Caco-2 (cell line): ENCODE measurements at places on chromosomes 16 and 17. TPM values are rescaled to one million over a fixed set of nuclear protein-coding genes. Genes with fewer than 3 reads are reported as not detected.

GRCh38 chr17:68613739-68614298 is 12.7 kb upstream of the FAM20A start:
- H3K4me1 ChIP-seq, result no peaks in the 10 kb centered on the region
- H3K36me3 ChIP-seq, result no peaks in the 10 kb centered on the region
- no peak overlapping the region for H3K27ac ChIP-seq

DNA sequence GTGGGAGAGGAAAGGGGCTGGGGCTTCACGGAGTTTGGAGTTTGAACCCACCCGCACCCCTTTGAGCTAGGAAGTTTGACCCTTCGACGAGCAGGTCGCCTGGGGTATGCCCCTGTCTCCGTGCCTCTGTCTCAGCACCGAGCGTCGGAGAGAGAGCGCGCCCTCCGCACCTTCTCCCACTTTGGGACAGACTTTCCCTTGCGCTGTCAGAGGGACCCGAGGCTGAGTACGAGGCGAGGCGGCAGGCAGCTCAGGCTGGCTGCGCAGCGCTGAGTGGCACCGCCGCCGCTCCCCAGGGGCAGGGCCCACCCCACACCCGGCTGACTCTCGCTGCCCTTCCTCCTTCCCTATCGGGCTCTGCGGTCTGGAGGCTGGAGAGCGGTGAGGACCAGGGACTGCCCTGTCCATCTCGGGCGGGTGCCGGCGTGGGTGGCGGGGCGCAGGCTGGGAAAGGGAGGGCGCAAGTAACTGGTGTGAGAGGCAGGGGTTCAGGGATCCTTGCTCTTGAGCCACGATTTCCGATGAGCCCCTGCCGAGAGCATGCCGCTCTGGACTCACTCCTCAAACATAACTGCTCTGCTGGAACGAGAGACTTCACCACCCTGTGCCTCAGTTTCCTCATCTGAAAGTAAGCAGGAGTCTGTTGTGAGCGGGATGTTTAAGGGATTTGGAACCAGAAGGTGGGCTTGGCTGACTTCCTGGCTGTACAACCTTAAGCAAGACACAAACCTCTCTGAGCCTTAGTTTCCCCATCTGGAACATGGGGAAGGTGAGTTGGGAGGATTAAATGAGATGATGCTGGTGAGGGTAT is 981 bp downstream of the BEAN1 start:
- H3K27me3 ChIP-seq, result peaks cover 9% of the 10 kb centered on the region
- no peak for DNase-seq
- H3K27ac ChIP-seq, result no peak overlapping the region
- no peaks in the 10 kb centered on the region for H3K4me1 ChIP-seq
- H3K4me3 ChIP-seq, result no peak overlapping the region
- no peaks in the 10 kb centered on the region for H3K36me3 ChIP-seq

DNA sequence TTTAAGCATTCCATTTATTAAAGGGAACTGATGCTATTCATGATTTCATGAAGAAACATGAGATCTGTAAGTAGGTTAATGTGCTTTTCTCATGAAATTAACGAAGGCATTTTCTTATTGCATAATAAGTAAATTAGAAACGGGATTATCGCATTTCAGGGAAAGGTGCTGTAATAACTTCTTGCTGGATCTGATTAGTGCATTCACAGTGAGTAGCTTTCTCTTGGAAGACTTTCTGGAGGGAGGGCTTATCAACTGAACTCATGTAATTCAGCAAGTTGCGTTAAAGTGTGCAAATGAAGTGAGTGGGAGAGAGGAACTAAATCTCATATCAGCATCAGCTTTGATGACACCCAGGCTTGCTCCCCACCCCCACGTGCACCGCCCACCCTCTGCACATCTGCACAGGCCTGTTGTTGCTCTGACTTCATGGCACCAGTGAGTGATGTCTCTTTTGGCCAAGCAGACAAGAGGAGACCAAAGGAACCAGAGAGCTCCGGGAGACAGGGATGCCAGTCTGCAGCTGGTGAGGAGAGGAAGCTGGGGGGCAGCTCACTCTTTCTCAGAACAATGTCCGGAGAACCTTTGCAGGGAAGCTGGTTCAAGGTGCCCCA is 26.3 kb upstream of the GAS7 start:
- H3K4me1 ChIP-seq, result no peaks in the 10 kb centered on the region
- H3K4me3 ChIP-seq, result no peak overlapping the region
- DNase-seq, result no peak
- no peaks in the 10 kb centered on the region for H3K36me3 ChIP-seq
- no peaks in the 10 kb centered on the region for H3K27me3 ChIP-seq

Gene TM4SF5
- 9.9 and 12.1 TPM in 2 replicates for total RNA-seq

Gene PYY
- total RNA-seq, result not detected in 2 replicates
